ENCODE measurements at places on chromosomes 4 and X.

GRCh38 chr4:89837993-89838390, 1.0 kb upstream of the SNCA start:
- no peak for DNase-seq

DNA sequence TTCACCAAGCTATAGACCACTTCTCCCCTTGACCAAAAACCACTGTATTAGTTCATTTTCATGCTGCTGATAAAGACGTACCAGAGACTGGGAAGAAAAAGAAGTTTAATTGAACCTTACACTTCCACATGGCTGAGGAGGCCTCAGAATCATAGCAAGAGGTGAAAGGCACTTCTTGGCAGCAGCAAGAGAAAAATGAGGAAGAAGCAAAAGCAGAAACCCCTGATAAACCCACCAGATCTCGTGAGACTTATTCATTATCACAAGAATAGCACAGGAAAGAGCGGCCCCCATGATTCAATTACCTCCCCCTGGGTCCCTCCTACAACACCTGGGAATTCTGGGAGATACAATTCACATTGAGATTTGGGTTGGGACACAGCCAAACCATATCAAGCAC, 97.8 kb downstream of the DOCK11 start:
- no peak for DNase-seq

GRCh38 chrX:11558972-11559371, 106.7 kb downstream of the ARHGAP6 start:
- DNase-seq = no peak

DNA sequence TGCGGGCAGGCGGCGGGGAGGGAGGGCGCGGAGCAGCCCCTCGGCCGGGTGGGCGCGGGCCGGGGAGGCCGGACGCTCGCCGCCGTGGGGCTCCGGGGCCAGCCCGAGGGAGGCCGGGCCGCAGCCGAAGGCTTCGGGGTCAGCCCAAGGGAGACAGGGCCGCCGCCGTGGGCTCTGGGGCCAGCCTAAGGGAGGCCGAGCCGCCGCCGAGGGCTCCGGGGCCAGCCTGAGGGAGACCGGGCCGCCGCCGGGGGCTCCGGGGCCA, 251 bp downstream of the KIAA0232 start:
- no peak for DNase-seq

GRCh38 chrX:11386001-11386523, 92.8 kb downstream of the AMELX start:
- DNase-seq = peak; percentile 65

DNA sequence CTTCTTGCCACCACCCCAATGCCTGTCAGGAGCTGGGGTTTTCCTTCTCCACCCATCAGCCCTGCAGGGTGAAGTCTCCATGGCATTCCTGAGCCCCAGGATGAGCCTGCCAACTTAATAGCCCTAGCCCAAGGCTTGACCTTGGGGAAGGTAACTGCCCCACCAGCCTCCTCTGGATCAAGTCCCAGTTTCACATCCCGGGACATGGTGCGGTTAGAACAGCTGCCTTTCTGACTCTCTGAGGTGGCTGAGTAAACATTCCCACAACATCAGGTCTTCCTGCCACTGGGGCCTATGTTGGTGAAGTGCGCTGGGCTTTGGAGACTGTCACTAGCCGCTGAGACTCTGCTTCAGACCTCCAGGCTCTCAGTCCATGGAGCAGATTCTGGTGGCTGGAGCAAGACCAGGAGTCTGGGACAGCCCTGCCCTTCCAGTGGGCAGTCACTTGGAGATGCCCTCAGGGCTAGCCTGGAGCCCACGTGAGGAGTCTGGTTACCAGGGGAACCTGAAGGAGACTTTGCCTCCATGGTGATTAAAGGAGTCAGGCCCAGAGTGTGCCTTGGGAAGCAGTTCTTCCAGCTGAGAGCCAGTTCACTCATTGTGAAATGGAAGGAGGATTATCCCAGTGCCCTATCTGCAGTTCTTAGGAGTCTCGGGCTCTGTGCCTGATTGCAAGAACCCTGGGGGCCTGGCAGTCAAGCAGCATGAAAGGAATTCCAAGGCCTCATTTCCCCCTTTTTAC, 56.8 kb downstream of the SMIM20 start:
- peak; percentile 55 for DNase-seq

DNA sequence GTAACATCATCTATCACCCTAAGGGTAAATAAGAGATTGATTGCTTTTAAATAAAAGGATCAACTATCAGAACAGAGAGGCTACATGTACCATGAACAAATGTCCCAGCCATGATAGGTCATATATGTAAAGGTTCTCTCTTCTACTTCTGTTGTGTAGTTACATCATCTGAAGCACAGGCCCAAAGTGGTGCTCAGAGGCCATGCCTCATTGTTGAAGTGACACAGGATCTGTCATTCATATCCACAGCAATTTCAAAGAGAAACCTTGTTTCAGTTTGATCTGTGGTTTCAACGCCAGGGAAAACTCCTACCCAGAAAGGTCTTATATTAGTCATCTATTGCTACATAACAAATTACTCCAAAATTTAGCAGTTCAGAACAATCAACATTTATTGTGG, 269.2 kb upstream of the MAOA start:
- no peak for DNase-seq

GRCh38 chr4:128571747-128572146, 237.8 kb upstream of the JADE1 start:
- peak; percentile 74 for DNase-seq

DNA sequence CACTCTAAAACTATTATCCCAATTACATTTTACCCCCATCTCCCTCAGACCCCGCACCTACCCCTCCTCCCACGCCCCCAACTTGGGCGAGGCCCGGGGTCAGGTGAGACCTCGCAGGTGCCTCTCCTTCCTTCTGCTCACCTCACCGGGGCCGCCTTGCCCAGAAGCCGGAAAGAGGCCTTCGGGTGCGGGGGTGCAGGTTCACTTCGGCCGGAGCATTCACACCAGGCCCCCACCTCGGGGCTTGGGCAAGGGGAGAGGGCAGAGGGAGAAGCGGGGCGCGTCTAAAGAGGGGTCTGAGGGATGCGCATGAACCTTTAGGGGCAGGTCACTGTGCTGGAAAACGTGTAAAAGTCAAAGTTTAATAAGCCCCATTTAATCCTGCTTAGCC, 427 bp downstream of the ZNF182 start:
- DNase-seq = no peak

- DNase-seq = no peak
These were observed 131.7 kb upstream of the FAM47B start for GRCh38 chrX:34810916-34811315.

DNA sequence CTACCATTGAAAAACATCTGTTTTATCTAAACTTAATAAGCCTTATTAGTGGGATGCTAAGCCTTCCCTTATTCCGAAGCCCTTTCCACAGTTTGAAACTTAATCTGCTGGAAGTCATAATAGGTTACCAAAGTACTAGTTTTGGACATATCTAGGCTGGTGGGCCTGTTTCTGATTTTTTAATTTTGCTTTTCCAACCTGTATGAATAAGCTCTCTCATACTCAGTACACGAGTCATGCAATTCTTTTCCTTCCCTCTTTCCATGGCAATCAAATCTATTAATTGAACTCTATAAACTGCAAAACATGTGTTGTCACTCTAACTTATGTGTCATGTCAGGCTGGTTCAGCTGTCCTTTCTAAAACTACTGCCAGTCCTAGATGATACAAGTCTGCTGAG, 91.0 kb downstream of the AMMECR1 start:
- DNase-seq = no peak

DNA sequence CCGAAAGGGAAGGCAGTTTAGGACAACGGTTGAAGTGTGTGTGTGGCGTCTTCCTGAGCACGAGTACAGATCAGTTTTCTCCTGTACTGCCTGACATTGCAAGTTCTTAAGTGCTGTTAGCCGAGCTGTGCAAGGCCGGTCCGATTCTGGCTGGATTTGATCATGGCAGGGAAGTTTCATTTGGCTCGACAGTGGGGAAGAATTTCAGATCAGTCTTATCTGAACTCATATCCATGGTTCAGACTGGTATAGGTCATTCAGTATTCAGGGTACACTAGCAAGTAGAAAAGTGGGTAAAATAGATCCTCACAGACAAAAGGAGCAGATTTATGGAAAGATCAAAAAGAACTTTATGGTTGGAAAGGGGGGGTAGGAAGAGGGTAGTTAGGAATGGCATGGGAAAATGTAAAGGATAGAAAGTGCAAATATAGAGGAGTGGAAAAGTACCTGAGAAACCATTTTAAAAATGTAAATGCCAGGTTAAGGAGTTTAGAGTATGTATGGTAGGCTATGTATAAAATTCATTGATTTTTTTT, 716 bp downstream of the THAP9 start:
- no peak for DNase-seq

DNA sequence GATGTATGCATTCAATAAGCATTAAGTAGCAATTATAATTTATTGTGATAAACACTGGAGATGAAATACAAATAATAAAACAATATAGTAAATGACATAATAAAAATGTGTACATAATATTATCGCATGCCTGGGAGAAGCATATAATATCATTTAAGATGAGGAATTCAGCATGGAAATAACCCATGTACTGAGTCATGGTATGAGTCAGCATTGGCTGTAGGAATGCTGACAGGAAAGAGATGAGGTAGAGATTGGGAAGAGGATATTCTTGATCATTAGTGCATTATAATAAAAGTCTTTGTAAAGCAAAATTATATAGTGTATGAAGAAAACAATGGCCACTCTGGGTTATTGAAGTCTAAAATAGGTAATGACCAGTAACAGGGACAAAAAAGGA, 82.8 kb downstream of the MAGEB10 start:
- DNase-seq = no peak

GRCh38 chr4:7060346-7061150, 7.3 kb downstream of the GRPEL1 start:
- peak; percentile 31 for DNase-seq

DNA sequence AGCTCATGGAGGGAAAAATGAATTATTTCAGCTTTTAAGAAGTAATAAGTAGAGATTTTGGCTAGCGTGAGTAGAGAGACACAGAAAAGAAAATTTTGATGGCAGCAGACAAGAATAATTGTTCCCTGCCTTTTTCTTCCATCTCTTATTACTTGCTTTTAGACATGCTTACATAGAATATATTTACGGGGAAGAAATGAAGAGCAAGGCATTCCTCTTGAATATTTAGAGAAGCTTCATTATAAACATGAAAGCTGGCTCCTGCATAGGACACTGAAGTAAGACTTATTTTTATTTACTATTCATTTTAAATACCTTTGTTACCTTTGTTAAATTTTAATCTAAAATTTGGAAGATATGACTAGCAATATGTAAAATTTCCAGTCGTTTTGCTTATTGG, 32.2 kb downstream of the DCK start:
- no peak for DNase-seq

DNA sequence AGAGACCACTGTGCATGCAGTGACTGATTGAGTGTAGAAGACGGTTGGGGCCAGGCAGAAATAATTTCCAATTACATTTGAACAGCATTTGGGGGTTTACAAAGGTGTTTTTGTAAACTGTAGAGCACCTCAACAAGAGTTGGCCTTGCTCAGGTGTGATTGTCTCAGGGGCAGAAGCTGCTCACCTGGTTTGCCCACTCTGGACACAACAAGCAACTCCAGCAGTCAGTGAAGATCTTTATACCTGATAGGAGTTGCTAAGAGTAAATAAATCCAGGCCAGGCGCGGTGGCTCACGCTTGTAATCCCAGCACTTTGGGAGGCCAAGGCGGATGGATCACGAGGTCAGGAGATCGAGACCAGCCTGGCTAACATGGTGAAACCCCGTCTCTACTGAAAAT, 221.3 kb downstream of the RAB28 start:
- DNase-seq = no peak

DNA sequence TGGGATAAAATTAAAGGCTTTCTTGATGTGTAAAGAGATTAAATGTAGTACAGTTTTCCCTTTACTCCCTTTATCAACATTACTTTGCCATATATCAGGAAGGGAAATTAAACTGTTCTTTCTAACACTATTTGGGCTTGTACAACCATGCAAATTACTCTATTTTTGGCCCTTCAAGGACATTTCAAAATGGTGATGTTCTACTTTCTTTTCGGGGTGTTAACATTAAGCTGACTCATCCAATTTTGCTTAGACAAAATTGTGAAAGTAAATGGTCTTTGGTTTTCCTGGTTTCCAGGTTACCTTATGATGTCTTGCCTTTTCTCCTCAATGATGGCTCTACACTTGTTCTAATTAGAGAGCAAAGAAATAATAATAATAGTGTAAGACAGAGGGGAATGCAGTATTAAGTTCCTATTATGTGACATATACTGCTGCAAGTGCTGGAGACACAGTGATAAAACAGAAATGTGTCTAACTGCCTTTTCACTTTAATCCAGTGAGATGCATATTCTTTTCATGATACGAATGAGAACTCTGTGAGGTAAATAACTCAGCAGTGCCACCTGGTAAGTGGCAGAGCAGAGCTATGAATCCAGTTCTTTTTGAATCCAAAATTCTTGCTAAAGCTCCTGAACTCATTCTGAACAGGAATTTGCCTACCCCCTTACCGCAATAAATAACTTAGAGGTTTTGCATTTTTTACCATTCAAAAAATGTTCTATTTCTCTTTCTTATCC, 35.7 kb upstream of the PDE5A start:
- no peak for DNase-seq

- no peak for DNase-seq
These were observed 31.6 kb downstream of the ETDC start for GRCh38 chrX:135340831-135341230.

GRCh38 chrX:129650821-129651510, 3.8 kb downstream of the APLN start:
- no peak for DNase-seq

- no peak for DNase-seq
These were observed 16.6 kb downstream of the ENPEP start for GRCh38 chr4:110492522-110492921.

DNA sequence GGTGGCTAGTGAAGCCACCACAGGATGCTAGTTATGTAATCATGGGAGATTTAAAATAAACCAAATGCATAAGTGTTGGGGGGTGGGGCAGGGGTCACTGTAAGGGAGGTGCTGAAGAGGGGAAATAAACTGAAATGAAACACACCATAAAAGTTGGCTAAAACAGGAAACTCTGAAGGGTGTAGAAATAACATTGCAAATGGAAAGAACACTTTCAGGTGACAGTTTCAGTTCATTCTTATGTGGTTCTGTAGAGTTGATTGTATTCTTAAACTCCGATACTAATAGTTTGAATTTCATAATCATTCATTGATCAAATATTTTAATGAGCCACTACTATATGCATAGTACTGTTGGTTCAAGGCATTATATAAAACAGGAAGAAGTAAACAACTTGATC, 80.1 kb downstream of the HDAC8 start:
- DNase-seq = no peak

- no peak for DNase-seq
These were observed 8.7 kb upstream of the FGFRL1 start for GRCh38 chr4:1002631-1003251.

DNA sequence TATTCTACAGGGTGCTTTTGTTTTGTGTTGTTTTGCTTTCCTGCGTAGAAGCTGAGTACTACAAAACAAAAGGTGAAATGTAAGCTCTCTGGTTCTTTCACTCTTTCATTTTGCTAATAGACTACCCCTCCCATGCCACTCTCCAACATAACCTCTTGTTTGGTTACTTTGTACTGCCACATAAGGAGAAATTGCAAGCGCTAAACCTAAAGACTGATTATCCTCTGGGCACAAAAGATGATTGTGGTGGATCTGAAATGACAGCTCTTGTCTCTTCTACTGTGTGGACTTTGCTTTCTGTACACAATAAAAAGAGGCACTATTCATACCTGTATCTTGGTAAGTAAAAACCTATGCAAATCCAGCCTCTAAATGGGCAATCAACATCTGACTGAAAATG, 5.3 kb downstream of the MBNL3 start:
- DNase-seq = no peak

Data from tibial artery (tissue), 4 donors.